Stimulated activated CD8-positive, alpha-beta memory T cell treated with anti-CD3 and anti-CD28 coated beads, Interleukin-15, amount 100 ng/mL, for 48 hours (primary cell): ENCODE measurements at places on chromosomes 5 and 9.
A peak's percentile ranks its signal among the peaks of the same experiment; 100 is the strongest.

- no peak for DNase-seq
Measured at GRCh38 chr5:112869948-112870347, 8.9 kb downstream of the SRP19 start.

GRCh38 chr9:91682806-91683205 is 259.2 kb upstream of the NFIL3 start:
- no peak for DNase-seq

- DNase-seq, result peak; percentile 43
Measured at GRCh38 chr5:1494780-1495524, 28.8 kb downstream of the LPCAT1 start.

DNA sequence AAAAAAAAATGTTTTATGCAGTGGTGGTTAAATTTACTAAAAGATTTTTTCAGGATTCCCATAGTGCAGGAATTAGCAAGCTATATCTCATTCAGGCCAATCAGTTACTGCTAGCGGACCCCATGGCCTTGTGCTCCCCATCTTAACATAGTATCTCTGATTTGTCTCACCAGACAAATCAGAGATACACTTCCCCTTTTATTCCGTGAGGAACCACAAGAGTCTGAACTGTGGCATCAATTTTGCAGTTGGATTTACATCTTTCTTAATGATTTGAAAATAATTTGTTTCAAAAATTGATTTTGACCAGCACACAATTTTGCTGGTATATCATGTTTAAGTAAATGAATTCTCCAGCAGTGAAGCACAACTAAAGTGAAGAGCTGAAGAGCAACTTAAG is 17.9 kb downstream of the ITGA1 start:
- DNase-seq, result no peak

GRCh38 chr9:112705768-112706427 is 12.0 kb downstream of the INIP start:
- DNase-seq, result no peak

DNA sequence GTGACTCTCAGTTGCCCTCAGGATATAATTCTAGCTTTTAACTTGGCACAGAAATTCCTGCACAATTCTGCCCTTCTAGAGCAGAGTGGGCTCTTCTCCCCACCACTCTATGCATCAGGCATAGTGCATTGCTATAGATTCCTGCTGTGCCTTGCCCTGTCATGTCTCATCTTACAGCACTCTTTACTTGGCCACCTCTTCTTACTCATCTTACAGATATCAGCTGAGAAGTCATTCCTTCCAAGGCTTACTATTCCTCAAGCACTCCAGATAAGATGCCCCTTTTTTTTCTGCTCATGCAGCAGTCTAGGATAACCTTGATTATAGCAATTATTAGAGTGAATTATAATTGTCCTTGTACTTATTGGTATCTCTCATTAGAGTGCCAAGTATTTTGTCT is 5.6 kb downstream of the FAM221B start:
- DNase-seq, result no peak

- no peak for DNase-seq
Measured at GRCh38 chr5:67090593-67090992, 106.0 kb downstream of the CD180 start.
